ENCODE measurements at places on chromosomes 7 and 10.

DNA sequence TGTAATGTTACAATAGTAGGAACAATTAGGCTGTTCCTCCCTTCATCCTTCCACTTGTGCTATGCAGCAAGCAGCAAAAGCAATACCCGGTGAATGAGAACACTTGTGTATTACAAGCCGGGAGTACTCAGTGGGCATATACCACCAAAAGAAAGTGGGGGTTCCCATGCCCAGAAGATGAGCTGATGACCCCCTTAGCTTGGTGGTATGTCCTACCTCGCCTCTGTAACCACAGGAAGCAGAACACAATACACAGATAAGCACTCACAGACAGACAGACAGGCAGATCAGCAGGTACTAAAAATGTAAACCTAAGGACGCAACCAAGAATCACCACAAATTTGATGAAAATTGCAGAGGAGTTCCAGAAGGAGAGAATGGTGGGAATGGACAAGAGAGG, 15.5 kb upstream of the KIF20B start:
- no peak for DNase-seq

GRCh38 chr10:97197030-97197500, 11.3 kb upstream of the SLIT1 start:
- no peak for DNase-seq

GRCh38 chr7:26151650-26151952, 397 bp upstream of the NFE2L3 start:
- no peak for DNase-seq

- DNase-seq: no peak
These were observed 147.2 kb downstream of the DNAJB6 start for GRCh38 chr7:157483971-157484410.

- DNase-seq: no peak
These were observed 1.1 kb downstream of the RRP12 start for GRCh38 chr10:97399843-97400545.

GRCh38 chr10:97291357-97292096, 910 bp downstream of the ARHGAP19 start:
- no peak for DNase-seq

DNA sequence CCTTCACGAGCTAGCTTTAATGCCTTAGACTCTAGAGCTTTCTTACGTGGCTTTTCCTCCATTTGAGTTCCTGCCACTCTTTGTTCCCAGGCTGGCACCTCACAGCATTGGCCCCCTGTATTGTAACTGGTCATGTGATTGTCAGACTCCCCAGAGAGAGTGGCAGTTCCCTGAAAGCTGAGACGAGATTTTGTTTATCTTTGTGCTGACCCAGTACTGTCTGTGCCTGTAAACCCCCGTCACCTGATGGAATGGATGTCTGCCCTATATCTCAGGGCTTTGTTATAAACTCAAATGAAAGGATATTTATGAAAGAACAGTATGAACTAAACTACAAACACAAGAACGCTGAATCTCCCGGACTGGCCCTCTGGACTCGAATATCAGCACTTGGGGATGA, 13.0 kb downstream of the NOBOX start:
- no peak for DNase-seq

DNA sequence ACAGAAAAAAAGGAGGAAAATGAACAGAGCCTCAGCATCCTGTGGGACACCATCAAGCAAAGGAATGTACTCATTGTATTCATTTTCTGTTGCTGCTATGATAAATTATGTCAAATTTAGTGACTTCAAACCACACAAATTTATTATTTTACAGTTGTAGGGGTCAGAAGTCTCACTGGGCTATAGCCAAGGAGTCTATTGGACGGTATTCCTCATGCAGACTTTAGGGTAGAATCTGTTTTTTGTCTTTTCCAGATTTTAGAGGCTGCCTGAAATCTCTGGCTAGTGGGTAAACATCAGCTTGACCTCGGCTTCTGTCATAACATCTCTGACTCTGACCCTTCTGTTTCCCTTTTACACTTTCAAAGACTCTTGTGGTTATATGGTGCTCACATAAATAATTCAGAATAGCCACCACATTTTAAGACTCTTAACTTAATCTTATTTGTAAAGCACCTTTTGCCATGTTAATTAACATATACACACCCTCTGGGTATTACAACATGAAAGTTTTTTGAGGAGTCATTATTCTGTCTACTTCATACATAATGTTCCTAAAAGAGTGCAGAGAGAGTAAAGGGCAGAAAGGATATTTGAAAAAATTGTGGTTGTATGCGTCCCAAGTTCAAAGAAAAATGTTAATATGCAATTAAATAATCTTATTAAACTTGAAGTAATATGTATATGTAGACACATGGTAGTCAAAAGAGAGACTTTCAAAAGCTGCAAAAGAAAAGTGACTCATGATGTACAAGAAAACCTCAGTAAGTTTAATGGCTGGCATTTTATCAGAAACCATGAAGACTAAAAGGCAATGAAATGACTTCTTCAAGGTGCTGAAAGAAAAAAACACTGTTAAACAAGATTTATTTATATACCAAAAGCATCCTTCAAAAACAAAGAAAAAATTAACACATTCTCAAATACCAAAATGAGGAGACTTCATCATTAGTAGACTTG, 70.8 kb upstream of the MEOX2 start:
- no peak for DNase-seq

- DNase-seq: no peak
These were observed 11.9 kb upstream of the TSPAN13 start for GRCh38 chr7:16741676-16742075.

- no peak for DNase-seq
These were observed 199.1 kb downstream of the FZD1 start for GRCh38 chr7:91463330-91463729.

DNA sequence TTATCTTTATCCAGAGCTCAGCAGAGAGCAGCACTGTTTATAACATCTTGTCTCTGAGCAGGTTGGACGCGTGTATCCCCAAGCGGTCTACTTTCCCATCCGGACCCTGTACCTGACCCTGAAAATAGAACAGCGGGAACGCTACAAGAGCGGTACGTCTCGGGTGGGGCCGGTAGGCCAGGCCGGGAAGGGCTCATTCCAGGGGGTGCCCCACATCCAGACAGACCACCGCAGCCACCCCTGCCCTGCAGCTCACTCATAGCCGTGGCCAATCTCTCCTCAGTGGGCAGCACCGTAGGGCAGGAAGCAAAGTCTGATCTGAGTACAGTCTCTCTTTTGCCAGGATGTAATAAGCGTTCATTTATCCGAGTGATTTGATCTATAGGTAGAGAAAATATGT, 113.7 kb downstream of the TRRAP start:
- DNase-seq: no peak

- no peak for DNase-seq
These were observed 35.0 kb downstream of the GNA12 start for GRCh38 chr7:2808891-2809665.

DNA sequence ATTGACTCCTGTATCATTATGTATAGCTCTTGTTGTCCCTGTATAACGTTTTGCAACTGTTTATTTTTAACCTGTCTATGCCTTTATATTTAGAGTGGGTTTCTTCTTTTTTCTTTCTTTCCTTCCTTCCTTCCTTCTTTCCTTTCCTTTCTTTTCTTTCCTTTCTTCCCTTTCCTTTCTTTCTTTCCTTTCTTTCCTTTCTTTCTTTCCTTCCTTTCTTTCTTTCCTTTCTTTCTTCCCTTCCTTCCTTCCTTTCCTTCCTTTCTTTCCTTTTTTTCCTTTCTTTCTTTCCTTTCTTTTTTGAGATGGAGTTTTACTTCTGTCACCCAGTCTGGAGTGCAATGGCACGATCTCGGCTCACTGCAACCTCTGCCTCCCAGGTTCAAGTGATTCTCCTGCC, 5.9 kb downstream of the JAKMIP3 start:
- DNase-seq: no peak

- no peak for DNase-seq
These were observed 111.8 kb upstream of the ZNF438 start for GRCh38 chr10:31143331-31143935.

DNA sequence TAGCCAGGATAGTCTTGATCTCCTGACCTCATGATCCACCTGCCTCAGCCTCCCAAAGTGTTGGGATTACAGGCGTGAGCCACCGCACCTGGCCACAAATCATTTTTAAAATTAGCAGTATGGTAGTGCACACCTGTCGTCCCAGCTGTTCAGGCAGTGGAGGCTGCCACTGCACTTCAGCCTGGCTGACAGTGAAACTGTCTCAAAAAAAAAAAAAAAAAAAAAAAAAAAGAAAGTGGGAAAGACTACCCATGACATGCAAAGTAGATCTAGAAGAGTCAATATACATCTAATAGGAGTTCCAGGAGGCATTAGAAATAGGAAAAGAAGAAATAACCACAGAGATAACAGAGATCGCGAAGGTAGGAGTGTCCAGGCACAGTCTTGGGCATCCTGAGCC, 3.2 kb downstream of the CSGALNACT2 start:
- DNase-seq: no peak

DNA sequence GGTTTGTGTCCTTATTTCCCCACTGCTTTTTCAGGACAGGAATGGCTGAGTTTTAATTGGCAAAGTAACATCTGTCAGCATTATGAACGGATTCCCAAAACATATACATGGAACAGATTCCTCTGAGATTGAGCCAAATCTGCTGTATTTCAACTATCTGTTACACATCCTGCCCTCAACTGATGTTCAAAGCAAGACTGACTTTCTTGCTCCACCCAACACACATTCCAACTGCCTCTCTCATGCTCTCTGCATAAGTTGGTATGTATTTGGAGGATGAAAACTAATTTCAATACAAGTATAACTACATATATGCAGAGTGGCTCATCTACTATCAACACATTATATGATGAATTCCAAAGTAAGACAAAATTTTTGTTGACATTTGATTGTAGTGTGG, 342.2 kb downstream of the GATA3 start:
- DNase-seq: peak; percentile 65

Measured in HS-27A (cell line).